ENCODE measurements at places on chromosomes 1 and 21.

DNA sequence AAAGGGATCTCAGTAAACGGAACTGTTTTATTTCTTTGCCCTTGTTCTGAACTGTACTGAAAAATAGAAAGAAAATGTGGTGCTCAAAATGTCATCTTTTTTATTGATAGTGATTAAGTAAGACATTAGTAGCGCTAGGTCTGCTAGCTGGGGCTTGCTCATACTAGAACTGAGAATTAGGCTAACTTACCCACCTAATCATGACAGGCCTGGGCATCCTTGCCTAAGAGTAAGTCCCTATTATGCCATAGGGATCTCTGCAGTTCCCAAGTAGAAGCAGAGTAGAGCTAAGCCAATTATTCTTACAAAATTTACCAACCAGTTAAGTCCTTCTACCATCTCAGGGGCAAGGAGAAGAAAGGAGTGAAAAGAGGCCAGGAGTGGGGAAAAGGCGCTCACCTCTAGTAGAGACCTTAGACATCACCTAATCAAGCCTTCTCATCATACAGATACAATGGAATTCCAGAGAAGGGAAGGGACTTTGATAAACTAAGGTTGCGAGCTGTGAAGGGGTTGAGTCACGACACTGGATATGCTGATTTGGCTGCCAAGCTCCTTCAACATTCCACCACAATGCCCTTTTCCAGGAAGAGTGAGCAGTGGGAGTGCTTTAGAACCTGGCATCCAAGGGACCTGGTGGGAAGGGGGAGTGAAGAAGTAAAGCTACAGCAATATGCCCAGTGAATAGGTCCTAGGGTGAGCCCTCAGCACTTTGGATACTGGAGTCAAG lies 27.7 kb upstream of the RPTN start:
- DNase-seq: no peak

DNA sequence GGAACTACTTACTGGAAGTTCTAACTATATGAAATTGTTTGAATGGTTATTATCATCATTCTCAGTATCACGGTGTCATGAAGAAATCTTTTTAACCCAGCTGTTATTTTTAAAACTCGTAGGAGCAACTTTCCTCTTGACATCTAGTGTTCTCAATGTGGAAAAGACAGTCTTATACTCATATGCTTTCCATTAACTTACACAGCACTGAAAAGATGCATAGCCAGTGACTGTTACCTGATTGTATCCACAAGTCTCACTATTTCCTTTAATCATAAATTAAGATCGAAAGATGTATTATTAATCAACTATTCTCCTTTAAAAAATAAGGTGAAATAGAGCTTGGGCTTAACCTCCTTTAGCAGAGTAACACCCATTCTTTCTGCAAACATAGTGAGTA lies 59.7 kb upstream of the TNFSF4 start:
- DNase-seq: no peak

GRCh38 chr1:36198641-36199040 lies 25.6 kb upstream of the THRAP3 start:
- no peak for DNase-seq

DNA sequence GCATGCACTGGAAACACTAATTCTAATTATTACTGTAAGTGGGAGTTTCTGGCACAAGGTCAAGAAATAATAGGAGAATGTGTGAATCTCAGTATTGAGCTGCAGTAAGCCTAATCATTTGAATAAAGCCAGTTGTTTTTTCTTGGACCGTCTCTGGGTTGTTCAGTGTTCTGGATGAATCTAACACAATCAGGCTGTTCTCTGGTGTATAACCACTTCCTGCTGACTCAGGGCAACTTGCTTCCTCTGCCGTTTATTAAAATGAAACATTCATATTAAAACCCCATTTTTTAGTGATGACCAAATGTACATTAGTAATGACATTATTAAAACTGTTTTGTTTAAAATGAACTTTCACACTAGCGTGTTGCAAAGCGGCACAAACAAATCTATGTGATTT lies 273.1 kb upstream of the SNX7 start:
- peak; percentile 13 for DNase-seq

DNA sequence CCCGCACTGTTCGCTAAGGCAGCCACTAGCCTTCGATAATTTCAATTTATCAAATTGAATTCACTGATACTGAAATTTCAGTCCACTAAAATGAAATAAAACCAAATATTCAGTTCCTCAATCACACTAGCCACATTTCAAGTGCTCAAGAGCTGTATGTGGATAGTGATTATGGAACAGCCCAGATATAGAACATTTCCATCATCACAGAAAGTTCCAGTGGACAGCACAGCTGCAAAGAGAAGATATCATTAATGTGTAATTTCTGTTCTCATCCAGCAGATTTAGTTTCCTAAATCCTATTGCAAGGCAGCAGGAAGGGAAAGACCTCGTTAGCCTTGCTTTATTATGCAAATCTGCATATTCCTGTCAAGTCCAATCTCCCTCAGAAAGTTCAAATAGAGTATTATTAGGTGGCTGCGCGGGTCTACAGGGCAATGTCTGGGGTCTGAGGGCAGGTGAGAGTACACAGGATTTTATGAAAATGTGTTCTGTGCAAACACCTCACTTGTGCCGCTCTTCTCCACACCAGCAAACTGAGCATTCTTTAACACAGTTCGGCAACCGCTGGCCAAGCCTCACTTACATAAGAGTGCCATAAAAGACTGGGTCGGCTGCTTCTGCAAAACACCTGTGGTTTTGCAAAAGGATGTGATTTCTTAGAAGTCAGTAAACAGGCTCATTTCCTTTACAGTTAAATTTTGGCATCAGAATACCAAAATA lies 22.4 kb downstream of the CAPZB start:
- DNase-seq: no peak

DNA sequence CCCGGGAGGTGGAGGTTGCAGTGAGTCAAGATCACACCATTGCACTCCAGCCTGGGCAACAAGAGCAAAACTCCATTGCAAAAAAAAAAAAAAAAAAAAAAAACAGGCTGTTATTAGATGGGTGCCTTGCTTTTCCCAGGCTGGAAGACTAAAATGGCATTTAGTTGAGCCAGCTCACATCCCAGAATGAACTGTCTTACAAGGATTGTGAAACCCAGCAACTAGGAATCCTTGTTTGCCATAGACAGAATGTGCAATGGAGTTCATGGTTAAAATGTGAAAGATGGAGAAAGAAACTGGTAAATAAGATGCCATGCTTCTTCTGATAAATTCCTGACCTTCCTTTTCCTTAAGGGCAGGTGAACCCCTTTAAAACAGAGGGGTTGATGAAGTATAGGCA lies 215.8 kb upstream of the GREM2 start:
- DNase-seq: no peak

GRCh38 chr1:7567376-7567775 lies 203.7 kb upstream of the VAMP3 start:
- DNase-seq: no peak

- no peak for DNase-seq
Observed at GRCh38 chr1:210741564-210741963, 392.4 kb downstream of the KCNH1 start.

DNA sequence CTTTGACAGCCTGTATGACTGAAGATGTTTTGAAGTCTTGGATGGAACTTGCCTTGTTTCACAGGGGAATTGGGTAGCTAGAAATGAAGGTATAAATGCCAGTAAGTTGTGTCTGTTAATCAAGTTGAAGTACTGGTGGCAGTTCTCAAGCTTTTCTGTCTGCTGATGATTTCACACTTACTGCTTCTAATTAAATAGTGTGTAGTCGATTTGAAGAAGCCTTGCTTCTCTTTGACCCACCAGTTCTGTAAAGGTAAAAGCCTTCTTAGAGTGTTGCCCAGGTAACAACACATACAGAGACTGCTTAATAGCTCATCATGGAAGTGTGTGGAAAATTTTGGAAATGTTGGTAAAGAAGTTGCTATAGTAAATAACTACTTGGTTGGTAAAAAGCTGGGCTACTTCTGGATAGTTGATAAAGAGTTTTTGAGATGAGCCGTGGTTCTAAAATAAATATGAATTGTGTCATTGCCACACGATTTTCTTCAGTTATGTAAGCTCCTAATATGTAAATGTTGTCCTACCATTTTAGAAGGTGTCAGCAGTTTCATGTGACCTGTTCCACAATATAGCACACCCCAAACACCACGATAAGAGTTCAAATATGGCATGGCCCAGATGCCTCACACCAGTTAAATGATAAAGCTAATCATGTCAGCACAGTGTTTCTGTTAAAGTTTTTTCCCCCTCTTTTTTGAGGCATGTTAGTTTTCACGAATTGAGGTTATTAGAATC lies 7.4 kb downstream of the RABGAP1L start:
- DNase-seq: no peak

GRCh38 chr1:221574529-221574928 lies 167.4 kb downstream of the DUSP10 start:
- DNase-seq: peak; percentile 17

DNA sequence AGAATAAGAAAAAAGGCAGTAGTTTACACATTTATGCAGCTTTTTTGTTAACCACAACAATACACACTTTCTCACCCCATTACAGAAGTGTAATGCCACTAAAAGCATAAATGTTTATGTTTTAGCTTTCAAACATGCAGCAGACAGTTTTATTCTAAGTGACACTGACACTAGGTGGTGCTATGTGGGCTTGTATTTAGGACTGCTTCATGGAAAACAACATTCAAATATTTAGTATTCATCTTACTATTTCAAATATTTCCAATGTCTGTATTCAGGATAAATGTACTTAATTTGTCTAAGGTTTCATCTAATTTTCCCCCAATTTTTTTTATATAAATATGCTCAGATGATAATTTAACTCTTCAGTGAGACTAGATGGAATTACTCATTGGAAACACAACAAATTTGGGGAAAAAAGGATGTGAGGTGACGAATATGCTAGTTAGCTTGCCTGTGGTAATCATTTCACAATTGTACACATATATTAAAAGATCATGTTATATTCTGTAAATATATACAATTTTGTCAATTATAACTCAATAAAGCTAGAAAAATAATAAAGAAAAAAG lies 71.4 kb downstream of the USP1 start:
- DNase-seq: peak; percentile 22

GRCh38 chr1:23984417-23985186 lies 4.5 kb upstream of the SRSF10 start:
- DNase-seq: peak; percentile 22

DNA sequence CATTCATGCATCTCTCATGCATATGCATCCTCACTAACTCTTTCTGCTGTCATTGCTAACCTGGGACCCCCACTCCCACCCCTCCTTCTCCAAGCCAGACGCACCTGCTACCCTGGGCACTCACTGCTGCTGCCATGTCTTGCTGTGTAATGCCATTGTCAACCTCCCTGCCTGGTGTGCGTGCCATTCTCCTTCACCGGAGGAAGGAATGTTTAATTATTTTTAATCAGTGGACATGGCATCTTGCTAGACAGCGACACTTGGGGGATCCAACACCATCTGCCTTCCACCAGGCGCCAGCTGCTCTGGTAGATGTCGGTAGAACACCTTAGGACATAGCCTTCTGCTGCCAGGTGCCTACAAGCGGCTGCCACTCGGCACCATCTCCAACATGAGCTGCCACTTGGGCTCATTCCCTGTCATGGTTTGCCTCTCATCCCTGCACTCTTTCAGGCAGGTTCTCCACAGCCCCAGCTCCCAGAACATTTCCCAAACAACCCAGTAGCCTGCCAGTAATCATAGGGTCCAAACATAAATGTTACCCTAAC lies 306.9 kb downstream of the TTLL7 start:
- no peak for DNase-seq

- DNase-seq: no peak
Observed at GRCh38 chr1:186858923-186859322, 30.2 kb downstream of the PLA2G4A start.

DNA sequence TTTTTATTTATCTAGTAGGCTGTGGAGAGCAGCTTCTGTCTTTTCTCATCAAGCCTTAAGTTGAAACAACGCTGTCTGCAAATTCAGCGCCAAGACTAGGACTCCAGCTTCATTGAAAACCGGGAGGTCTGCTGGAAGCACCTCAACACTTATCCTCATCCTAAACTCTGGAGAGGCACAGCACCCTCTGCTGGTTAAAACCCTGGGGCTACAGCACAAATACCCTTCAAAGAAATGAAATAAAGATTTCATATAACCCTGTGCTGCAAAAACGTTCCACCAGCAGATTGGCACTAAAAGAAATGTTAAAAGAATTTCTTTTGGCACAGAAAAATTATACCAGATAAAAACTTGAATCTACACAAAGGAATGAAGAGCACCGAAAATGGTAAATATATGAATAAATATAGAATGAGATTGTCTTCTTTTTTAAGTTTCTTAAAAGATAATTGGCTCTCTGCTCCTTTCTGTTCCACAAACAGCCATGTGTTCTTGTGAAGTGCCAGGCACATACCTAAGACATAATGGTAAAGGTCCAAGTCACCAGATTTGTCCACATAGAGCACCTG lies 227.7 kb upstream of the SAMSN1 start:
- DNase-seq: no peak

GRCh38 chr1:34164771-34165391 lies at the start of gene CSMD2:
TSS of gene CSMD2 (minus strand) at chr1:34165230. CDS start at chr1:34165097, 133 bp downstream.
- DNase-seq: peak; percentile 78

DNA sequence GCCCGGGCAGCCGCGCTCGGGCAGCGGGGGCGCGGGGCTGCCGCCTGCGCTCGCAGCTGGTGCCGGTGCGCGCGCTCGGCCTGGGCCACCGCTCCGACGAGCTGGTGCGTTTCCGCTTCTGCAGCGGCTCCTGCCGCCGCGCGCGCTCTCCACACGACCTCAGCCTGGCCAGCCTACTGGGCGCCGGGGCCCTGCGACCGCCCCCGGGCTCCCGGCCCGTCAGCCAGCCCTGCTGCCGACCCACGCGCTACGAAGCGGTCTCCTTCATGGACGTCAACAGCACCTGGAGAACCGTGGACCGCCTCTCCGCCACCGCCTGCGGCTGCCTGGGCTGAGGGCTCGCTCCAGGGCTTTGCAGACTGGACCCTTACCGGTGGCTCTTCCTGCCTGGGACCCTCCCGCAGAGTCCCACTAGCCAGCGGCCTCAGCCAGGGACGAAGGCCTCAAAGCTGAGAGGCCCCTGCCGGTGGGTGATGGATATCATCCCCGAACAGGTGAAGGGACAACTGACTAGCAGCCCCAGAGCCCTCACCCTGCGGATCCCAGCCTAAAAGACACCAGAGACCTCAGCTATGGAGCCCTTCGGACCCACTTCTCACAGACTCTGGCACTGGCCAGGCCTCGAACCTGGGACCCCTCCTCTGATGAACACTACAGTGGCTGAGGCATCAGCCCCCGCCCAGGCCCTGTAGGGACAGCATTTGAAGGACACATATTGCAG lies 3.0 kb downstream of the ARTN start:
- DNase-seq: peak; percentile 69

- no peak for DNase-seq
Observed at GRCh38 chr1:201849372-201850052, 20.6 kb downstream of the IPO9 start.

DNA sequence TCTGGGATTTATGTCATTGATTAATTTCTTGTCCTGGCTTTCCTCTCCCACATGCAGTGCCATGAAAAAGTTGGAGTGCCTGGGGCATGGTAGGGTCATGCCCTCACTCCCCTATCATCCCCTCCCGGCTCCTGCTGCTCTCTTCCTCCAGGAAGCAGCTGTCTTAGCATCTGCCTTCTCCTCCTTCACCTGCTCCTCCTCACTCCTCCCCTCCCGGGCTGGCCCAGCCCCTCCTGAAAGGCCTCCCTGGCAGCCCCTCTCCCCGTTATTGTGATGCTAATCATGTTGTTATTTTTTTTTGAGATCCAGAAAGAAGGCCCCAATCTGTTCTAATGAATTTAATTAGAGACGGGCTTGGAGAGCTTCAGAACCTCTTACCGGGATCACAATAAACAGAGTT lies 36.3 kb upstream of the NFASC start:
- DNase-seq: no peak
